ENCODE measurements at places on chromosomes 11 and 22.

DNA sequence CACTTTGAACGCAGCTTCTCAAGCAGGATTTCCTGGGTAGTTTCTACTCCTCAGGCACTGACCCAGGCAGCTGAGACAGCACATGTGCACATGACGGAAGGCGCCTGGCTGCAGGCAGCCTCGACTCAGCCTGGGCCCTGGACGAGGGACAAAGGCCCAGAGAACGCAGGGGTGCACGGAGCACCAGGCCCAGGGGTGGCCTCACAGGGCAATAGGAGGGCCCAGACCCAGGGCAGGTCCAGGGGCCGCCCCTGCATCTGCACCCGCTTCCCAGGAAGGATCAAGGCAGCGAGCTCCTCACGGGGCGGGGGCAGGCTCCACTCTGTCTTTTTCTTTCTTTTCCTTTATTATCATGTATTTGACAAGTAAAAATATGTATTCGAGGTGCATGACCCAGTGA lies 208.4 kb downstream of the BRD1 start:
- no peak for DNase-seq

- no peak for DNase-seq
Measured at GRCh38 chr22:46651316-46651715, 31.1 kb downstream of the GRAMD4 start.

DNA sequence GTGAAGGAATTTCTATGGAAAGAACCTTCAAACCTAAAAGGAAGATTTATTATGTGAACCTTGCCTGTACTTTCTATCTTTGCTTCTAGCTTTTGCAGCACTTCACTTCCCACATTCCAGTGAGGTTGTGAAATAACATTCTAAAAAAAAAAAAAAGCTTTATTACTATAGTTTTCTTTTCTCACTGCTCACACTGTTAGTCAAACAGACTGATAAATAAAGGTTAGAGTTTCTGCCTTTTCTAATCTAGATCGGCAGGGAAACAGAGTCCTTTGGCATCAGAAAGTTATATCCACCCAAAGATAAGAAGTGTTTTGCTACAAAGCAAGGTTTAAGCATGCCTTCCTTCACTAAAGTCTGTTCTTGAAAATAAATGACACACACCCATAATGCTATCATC lies 2.8 kb downstream of the AAMDC start:
- DNase-seq: no peak

DNA sequence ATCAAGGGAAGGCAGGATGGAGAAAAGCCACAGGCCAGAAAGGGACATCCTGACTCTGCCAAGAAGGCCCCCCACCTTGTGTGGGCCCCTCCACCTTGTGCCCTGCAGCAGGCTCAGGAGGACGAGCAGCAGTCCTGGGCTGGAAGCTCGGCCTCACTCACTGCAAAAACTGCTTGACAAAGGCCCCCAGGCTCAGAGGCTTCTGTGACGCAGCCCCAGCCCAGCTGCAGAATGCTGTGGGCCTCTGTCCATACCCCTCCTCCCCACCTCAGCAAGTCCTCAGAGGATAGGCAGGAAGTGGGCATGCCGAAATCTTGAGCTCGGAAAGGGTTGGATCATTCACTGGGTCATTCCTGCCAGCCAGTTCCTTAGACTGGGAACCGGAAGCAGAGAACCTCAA lies 61.9 kb downstream of the NRXN2 start:
- DNase-seq: no peak

DNA sequence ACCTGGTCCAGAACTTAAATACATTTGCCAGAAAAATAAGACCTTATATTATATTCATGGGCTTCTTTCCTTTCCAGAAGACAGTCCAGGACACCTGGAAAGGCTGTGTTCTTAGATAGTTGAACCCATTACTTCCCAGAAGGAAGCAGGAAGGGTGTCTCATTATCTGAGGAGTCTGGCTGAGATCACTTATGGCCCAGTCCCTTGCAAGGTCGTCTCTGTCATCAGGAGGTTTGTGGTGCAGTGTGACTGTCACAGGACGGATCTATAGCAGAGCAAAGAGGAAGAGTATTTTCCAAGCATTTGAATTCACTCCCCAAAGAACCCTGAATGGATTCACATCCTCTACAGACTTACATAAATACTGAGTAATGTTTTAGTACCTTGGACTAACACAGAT lies 270.7 kb upstream of the MTNR1B start:
- no peak for DNase-seq

GRCh38 chr11:22456993-22457762 lies 119.0 kb downstream of the SLC17A6 start:
- no peak for DNase-seq

GRCh38 chr11:32402836-32403235 lies 32.5 kb downstream of the WT1 start:
- no peak for DNase-seq

DNA sequence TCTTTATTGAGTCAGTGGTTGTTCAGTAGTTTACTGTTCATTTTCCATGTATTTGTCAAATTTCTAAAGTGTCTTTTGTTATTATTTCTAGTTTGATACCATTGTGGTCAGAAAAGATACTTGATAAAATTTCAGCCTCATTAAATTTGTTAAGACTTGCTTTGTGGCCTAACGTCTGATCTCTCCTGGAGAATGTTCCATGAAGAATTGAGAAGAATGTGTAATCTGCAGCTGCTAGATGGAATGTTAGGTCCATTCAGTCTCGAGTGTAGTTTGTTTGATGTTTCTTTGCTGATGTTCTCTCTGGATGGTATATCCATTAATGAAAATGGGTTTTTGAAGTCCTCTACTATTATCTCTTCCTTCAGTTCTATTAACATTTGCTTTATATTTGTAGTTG lies 394.7 kb upstream of the ANO5 start:
- no peak for DNase-seq

DNA sequence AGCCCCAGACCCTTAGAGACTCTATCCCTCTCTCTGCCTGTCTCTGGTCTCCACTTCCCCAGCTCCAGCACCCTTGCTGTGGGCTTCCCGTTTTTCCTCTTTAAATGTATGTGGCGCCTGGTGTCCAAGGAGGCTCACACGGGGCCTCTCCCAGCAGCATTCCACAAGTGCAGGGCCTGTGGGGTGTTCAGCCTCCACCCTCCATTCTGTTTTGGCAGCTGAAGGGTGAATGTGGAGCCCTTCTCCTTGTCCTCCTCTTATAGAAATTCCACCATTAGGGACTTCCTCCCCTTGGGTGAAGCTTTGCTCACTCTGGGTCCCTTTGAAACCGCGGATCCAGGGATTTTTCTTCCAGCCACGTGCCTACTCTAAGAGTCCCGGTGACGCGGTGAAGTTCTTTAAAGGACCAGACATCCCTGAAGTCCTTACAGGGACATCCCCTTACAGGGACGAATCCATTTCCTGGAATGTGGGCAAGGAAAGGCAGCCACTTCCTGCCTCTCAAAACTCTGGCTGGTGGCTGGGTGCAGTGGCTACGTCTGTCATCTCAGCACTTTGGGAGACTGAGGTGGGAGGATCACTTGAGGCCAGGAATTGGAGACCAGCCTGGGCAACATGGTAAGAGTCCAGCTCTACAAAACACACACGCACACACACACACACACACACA lies 1.6 kb upstream of the TSPAN18 start:
- no peak for DNase-seq

DNA sequence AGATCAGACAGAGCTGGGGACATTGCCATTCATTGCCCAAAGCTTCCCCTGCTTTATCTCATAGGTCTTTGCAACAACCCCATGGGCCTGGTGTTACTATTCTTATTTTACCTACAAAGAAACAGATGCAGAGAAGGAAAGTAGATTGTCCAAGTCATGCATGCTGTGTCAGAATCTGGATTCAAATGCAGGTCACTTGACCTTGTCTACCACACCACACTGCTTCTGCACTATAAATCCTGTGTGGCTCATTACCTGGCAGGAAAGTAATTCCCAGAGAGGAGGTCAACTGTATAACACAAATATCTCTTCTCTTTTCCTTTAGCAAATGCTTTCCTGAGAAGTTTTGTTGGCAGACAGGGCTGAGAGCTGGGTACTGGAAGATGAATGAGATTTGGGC lies 18.5 kb downstream of the PLEKHB1 start:
- no peak for DNase-seq

- DNase-seq: no peak
Measured at GRCh38 chr11:29446132-29446531, 570.7 kb downstream of the KCNA4 start.

GRCh38 chr22:48708558-48709245 lies 1119.0 kb downstream of the BRD1 start:
- DNase-seq: no peak

GRCh38 chr22:30186510-30186909 lies 60.0 kb downstream of the LIF start:
- DNase-seq: no peak

DNA sequence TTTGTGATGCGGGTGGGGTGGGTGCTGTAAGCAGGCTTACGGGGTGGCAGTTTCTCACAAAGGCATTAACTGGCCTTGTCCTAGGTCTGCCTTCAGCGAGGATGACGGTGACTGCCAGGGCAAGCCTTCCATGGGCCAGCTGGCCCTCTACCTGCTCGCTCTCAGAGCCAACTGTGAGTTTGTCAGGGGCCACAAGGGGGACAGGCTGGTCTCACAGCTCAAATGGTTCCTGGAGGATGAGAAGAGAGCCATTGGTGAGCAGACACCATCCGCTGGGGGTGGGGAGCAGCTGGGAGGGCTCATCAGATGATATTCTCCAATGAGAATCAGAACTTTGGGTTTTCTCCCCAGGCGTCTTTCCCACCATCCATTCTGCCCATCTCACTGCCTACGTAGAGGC lies 5.8 kb downstream of the TCN2 start:
- DNase-seq: no peak

- no peak for DNase-seq
Measured at GRCh38 chr22:48753752-48754517, 1073.7 kb downstream of the BRD1 start.

DNA sequence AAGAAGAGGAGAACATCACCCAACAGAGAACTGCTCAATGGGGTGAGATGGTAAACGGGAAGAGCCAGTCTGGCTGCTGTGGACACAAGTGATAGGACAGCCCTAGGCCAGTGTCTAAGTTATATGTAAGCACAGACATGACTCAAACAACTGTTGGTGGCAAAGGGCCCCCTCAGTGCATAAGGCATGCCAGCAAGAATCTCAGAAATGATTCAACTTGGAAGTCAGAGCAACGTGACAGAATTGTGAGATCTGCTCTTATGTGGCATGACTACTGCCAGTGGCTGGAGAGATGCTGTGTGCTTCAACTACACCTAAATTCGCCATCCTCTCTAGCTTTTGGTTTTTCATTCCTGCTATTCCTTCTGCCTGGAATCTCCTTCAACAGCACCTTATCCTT lies 7.4 kb downstream of the SLN start:
- no peak for DNase-seq

GRCh38 chr11:10272132-10272531 lies 21.9 kb downstream of the SBF2 start:
- no peak for DNase-seq

- no peak for DNase-seq
Measured at GRCh38 chr11:12174477-12175143, 64.2 kb downstream of the MICAL2 start.

DNA sequence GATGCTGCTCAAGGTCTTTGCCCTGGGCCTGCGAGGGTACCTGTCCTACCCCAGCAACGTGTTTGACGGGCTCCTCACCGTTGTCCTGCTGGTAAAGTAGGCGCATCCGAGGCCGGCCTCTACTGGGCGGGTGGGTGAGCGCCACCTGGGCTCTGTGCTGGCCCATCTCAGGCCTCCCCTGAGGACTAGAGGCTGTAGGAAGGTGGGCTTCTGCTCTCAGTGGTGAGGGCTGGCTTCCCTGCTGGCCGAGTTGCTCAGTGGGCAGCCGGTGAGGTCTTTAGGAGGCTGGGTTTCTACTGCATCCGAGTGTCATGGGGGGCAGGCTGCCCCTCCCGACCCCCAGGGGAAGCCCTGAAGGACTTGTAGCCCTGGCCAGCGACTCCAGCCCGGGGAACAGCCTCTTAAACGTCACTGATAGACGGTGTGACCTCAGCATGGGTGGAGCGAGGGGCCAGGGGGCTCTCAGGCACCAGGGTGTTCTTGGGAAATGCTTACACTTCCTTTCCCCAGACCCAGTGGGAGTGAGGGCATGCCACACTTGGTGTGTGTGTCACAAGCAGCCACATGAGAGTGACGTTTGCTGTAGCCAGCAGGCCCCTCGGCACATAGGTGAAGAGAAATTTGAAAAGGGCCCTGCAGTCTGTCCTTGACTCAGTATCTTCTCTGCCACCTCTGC lies 30.3 kb downstream of the TPCN2 start:
- DNase-seq: no peak

DNA sequence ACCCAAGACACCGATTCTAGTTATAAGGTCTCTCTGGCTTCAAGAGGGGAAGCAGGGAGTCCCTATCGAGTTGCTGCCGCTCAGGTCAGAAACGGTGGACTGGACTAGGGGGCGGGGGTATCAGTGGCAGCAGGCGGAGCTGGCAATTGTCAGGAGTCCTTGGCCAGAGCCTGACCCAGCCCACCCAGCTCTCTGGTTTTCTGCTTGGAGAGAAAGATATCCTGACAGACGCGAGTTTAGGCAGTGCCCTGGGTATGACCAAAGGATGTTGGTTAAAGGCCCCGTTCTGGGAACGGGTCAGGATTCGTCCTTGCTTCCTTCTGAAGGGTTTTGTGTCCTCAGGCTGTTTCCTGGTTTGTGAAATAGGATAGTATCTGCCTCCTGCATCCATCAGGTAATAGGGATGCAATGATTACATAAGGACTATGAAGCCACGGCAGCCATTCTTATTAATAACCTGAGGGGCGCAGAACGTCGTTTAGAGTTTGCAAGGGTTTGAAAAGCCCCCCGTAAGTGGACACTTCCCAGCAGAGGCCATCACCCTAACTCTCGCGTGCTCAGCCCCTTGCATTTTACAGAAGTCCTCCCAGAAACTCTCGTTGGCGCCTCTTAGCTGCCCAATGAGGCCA lies 700 bp upstream of the DEPDC5 start:
- no peak for DNase-seq

GRCh38 chr11:13286279-13286821 lies 8.8 kb downstream of the BMAL1 start:
- DNase-seq: no peak

- DNase-seq: no peak
Measured at GRCh38 chr11:80443177-80443576, 1002.3 kb upstream of the TENM4 start.

- DNase-seq: no peak
Measured at GRCh38 chr11:102269927-102270326, 47.4 kb upstream of the BIRC3 start.

- no peak for DNase-seq
Measured at GRCh38 chr22:39356464-39356863, 6.7 kb downstream of the SYNGR1 start.

GRCh38 chr11:16070573-16070972 lies 285.8 kb downstream of the SOX6 start:
- no peak for DNase-seq

- DNase-seq: peak; percentile 9
Measured at GRCh38 chr11:94325681-94326080, 21.3 kb downstream of the IZUMO1R start.

- DNase-seq: no peak
Measured at GRCh38 chr22:34866495-34867131, 199.3 kb upstream of the ISX start.

GRCh38 chr11:114168691-114169090 lies 109.2 kb downstream of the ZBTB16 start:
- no peak for DNase-seq

GRCh38 chr11:74608431-74608830 lies 16.0 kb downstream of the POLD3 start:
- DNase-seq: no peak
